ENCODE measurements at places on chromosomes 16 and 17.

GRCh38 chr17:28719021-28719433 lies 758 bp upstream of the RPL23A start:
- no peak for DNase-seq

GRCh38 chr17:13346996-13347762 lies 254.6 kb downstream of the HS3ST3A1 start:
- DNase-seq = no peak

DNA sequence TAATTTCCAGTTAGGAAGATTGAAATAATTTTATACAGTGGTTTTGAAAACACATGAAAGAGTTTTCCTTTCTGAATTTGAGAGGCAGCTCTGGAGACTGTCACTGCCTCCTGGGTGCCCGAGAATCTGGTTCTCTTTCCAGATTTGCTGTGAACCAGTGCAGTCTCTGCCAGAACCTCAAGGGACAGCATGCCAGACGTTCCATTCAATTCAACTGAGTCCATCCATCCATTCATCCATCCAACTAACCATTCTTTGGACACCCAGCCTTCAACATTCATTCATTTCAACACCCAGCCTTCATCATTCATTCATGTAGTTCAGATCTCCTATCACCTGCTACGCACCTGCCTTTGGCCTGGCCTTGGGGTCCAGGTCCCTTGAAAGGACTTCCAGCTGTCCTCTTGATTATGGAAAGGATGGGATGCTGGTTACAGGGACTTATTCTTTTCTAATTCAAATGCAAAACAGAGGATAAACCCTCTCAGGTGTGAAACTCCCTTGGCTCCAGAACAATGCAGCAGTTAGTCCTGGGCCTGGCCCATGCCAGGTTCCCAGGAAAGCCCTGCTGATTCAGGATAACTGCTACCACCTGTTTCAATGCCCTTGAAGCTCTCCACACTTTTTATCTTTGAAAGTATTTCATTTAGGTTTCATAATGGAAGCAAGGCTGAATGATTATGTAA lies 68.7 kb downstream of the WSCD1 start:
- no peak for DNase-seq

DNA sequence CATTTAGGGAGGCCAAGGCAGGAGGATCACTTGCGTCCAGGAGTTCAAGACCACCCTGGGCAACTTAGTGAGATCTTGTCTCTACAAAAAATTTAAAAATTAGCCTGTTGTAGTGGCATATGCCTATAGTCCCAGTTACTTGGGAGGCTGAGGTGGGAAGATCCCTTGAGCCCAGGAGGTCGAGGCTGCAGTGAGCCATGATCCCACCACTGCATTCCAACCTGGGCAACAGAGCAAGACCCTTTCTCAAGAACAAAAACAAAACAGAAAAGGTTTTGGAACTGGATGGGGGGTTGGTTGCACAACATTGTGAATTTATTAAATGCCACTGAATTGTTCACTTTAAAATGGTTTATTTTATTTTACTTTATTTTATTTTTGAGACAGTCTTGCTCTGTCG lies 21.2 kb downstream of the PLXDC1 start:
- no peak for DNase-seq

GRCh38 chr17:71405101-71405500 lies 715.7 kb upstream of the SOX9 start:
- DNase-seq = no peak

DNA sequence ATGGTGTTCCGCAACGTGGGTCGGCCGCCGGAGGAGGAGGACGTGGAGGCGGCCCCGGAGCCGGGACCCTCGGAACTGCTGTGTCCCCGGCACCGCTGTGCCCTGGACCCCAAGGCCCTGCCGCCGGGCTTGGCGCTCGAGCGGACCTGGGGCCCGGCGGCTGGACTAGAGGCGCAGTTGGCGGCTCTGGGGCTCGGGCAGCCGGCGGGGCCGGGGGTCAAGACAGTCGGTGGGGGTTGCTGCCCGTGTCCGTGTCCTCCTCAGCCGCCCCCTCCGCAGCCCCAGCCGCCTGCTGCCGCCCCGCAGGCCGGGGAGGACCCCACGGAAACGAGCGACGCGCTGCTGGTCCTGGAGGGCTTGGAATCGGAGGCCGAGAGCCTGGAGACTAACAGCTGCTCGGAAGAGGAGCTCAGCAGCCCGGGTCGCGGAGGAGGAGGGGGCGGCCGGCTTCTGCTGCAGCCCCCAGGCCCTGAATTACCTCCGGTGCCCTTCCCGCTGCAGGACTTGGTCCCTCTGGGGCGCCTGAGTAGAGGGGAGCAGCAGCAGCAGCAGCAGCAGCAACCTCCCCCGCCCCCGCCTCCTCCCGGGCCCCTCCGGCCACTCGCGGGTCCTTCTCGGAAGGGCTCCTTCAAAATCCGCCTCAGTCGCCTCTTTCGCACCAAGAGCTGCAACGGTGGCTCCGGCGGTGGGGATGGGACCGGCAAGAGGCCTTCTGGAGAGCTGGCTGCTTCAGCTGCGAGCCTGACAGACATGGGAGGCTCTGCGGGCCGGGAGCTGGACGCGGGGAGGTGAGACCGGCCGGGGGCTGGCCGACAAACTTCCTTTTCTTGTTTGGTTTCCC lies 821 bp downstream of the SOCS7 start:
- no peak for DNase-seq

DNA sequence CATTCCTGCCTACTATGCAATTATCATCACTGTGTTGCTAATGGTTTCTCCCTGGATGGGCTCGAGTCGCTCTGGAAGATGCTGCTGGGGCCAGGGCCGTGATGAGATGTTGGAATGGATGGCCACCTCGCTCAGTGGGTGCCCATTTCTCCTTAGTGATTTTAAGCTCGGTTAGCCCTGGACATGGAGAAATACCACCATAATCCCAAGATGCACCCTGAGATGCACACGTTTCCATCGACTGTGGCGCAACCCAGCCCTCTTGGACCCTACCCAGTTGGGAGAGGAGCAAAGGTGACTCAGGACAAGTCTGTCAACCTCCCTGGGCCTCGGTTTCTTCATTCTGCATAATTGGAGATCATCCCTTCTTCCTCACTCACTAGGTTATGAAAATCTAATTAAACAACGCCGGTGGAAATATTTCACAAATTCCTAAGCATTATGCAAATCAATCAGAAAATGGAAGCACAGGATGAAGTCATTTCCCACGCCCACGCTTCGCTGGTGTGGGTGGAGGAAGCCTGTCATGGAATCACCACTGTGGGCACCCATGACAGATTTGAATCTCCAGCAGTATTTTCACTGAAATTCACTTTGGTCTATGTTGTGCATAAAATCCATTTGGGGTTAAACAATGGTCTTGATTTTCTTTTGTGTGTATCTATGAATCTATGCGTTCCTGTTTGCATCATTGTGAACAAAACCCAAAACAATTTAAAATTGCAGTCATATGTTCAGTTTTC lies 195.2 kb downstream of the AXIN2 start:
- no peak for DNase-seq

GRCh38 chr16:89600956-89601355 lies 12.5 kb upstream of the DPEP1 start:
- DNase-seq = no peak

GRCh38 chr17:49090878-49091594 lies 41.5 kb upstream of the B4GALNT2 start:
- no peak for DNase-seq
